ENCODE measurements at places on chromosomes 16 and 17. TPM values are rescaled to one million over a fixed set of nuclear protein-coding genes. Genes with fewer than 3 reads are reported as not detected.

DNA sequence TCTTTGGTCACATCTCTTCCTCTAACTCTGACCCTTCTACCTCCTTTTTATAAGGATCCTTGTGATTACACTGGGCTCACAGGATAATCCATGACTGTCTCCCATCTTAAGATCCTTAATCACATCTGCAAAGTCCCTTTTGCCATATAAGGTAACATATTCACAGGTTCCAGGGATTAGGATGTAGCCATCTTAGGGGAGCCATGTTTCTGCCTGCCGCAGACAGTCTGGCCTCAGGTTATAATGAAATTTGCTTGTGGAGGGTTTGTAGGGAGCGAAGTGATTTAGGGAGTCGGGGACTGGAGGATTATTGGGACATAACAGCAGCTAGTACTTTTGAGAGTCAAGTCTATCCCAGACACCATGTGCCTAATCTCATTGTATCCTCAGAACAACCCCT lies 7.7 kb downstream of the EEF2K start:
- DNase-seq = no peak

DNA sequence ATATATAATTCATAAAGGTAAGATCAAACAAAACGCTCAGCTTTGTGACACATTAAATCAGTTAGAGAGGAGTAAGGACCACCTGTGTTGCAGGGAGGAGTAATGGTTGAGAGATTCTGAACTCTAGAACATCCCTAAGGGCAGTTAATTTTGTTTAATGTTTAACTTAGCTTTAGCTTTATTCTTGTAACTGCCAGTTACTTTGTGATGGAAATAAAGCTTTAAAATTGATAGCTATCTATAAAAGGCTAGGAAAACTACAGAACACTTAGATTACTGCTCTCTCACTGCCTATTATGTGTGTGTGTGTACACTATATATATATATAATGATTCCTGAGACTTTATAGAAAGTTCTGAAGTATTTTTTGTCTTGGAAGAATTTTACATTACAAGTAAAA lies 37.8 kb downstream of the PTRH2 start:
- no peak for DNase-seq

Gene SPATA22
- total RNA-seq = not detected

- no peak for DNase-seq
Measured at GRCh38 chr17:50629902-50630301, 4.8 kb upstream of the ABCC3 start.

DNA sequence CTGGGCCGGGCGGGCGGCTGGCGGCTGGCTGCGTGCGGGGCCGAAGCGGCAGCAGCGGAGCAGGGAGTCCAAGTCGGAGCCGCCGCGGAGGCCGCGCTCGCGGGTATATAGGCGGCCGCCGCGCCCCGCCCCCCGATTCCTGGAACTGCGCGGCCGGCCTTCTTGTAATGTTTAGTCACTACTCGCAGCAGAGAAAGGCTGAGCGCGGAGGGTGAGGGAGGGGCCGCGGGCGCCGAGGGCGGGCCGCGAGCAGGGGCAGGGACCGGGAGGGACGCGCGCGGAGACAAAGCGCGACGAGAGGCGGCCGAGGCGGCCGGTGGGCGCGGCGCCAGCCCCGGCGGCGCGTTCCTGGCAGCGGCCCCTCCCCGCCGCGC lies at the start of gene SOCS3:
SOCS3 (minus strand) TSS at position 81 of the 374 bp plus-strand sequence. CDS start 982 bp downstream, outside the sequence.
- peak; percentile 97 for DNase-seq

Gene PRSS22
- total RNA-seq = not detected

DNA sequence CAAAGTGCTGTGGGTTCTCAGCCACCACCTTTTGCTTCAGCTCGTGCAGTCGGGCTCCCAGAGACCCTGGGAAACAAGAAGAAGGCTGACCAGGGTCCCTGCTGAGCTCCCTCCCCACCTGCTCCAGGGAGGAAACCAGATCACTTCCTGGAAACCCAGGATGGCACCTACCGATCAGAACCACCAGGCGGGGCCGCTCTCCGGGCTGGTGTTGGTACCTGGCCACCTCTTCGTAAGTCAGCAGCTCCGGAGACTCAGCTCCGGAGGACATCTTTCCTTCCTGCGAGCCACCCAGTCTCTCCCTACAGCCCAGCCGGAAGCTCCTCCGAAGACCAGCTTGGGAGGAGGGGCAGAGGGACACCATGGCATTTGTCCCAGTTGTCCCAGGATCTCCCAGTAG lies 18.9 kb downstream of the MPP3 start:
- DNase-seq = no peak

GRCh38 chr16:71514476-71514875 lies 11.8 kb upstream of the CHST4 start:
- no peak for DNase-seq

Gene ZP2
- total RNA-seq = not detected

DNA sequence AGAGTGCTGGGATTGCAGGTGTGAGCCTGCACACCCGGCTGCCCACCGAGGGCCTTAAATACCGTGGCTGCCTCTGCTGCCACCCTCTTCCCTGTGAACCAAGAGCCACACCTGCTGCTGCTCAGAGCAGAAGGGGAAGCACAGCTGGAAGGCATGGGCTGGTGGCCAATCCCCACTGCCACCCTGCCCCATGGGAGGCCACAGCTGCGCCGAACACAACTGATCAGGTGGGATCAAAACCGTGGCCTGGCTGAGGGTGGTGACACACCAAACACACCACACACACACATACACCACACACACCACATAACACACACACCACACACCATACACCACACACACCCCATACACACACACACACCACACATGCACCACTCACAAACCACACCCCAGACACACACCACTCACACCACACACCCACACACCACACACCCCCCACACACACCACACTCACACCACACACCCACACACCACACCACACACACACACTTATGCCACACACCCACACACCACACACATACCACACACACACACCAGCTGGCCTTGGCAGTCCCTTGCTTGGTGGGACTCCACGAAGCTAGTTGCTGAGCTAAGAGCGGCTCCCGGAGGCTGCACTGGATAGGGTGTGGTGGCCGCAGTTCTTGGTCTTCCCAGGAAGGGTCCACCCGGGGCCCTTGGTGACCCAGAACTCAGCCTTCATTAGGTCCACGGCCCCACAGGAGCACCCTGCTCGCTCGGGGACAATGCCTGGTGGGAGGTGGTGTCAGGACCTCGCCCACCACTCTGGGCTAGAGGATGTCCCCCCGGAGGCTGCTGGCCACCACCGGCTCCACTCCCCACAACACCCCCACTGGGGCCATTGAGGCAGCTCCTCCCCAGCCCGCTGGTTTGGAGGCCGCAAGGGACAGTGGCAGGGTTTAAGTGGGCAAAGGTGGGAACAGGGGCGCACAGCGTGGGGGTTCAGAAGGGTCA lies 14.9 kb downstream of the CEP131 start:
- no peak for DNase-seq

- DNase-seq = no peak
Measured at GRCh38 chr17:67215991-67216421, 29.0 kb downstream of the HELZ start.

DNA sequence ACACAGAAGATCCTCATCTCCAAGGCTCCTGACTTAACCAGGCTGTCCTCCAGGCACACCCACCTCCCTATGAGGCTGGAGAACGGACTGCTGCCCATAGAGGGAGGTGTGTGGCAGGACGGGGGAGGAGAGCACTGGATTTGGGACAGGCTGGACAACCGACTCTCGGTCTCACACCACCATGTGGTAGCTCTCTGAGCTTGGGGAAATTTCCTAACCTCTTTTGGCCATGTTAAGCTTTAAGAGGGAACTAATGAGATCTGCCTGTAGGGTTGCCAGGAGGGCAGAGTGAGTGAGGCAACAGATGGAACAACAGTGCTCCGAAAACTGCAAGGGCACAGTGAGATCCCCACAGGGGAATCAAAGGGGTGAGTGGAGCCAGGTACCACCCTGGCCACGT lies 32.7 kb downstream of the RHBDL3 start:
- DNase-seq = no peak

DNA sequence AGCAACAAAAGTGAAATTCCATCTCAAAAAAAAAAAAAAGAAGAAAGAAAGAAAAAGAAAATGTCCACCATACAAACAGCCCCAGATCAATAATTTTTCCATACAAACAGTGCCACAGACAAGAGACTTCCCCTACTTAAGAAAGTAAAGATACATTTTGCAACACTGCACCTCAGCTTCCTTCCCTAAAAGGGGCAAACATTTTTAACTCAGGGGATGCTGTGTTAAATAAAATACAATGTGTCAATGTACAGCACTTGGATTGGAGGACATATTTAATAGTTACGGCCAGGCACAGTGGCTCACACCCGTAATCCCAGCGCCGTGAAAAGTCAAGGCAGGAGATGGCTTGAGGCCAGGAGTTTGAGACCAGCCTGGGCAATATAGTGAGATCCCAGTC lies 22.3 kb downstream of the MYH11 start:
- no peak for DNase-seq

Gene DHRS7C
- not detected for total RNA-seq

Gene TPSD1
- total RNA-seq = not detected

DNA sequence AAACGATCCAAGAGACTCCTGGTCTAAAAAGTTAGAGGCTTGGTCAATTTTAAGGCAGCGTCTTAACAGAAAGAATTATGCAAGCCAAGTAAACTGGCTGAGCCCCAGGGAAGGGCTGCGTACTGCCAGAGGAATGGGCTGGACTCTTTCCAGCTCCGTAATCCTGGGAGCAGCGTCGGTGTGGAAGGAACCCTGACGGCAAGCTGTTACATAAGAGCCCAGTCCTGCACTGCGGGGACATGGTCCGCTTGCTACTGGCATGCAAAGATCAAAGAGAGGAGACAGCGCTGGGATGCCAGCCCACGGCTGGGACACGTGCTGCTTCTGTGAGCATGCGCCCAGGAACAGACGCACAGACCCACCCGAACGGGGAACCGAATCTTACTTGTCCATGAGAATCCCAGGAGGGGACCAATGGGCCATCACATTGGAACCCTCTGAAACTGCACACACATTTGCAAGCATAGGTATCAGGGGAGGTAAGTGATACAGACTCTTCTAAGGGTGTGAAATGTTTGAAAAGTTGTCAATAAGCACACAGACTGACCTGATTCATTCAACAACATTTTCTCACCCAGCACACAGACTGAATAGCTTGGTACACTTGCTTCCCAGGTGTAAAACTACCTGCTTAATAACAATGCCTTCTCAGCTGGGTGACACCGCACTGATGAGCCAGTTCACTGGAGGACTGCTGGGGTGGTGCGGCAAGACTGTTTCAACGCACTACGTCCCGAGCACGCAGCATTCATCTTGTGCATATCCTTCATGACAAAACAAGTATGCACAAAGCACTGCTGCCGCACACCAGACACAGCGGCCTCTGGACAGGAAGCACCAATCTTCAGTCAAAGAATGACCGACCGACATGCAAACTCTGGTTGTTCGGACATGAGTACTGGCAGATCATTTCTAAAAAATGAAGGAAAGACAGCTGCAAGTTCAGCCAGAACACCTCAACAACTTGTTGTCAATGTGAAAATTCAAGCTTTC lies 94.9 kb downstream of the ANKRD11 start:
- peak; percentile 97 for DNase-seq

Gene EIF3CL
- total RNA-seq = 41.0 TPM

- DNase-seq = no peak
Measured at GRCh38 chr17:30238387-30239088, 3.0 kb upstream of the SLC6A4 start.

DNA sequence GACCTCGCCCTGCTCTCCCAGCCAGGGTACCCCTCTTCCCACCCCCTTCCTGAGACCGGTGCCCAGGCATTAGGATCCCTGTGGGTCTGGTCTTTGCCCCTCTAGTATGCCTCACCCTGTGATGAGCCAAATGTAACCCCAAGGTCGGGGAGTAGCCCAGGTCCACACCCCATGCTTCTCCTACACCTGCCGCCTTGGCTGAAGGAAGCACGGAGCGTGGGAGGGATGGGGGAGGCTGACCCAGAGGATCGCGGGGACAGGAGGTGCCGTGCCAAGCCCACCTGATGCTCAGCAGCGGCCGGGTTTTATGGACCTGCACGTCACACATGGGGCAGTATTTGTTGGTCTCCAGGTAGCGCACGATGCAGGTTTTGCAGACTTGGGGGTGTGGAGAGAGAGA lies 8.8 kb downstream of the PCGF2 start:
- DNase-seq = no peak

Gene TOM1L1
- total RNA-seq = 17.3 TPM

GRCh38 chr17:57984261-57984890 lies 3.7 kb downstream of the VEZF1 start:
- no peak for DNase-seq

- no peak for DNase-seq
Measured at GRCh38 chr17:18016426-18016825, 22.5 kb downstream of the ATPAF2 start.

- DNase-seq = peak; percentile 87
Measured at GRCh38 chr17:81471818-81472456, 40.7 kb downstream of the ACTG1 start.

Gene C17orf78
- total RNA-seq = not detected

GRCh38 chr17:37082985-37083384 lies 134.2 kb downstream of the AATF start:
- DNase-seq = no peak

DNA sequence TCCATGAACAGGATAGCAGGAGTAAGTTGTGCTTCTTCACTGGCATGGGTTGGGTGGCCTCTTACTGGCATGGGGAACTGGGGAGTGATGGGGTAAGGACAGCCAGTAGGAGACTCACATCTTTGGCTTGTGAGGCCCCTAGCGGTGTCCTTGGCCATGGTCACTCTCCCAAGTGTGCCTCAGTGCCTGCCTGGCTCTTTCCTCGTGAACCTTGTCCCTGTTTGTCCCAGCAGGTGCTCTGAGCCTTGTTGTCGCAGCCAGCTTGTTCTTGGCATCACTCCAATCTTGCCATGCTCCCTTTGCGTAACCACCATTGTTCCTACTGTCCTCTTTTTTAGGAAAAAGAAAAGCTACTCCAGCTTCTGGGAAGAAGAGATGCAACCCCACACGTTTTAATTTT lies 53.6 kb upstream of the SDK2 start:
- no peak for DNase-seq

All from HFFc6 (cell line).